ENCODE measurements at places on chromosomes 12 and 14.

- H3K36me3 ChIP-seq, result no peaks in the 10 kb centered on the region
- no peak overlapping the region for H3K27ac ChIP-seq
- no peak for DNase-seq
- no peaks in the 10 kb centered on the region for H3K4me1 ChIP-seq
Observed at GRCh38 chr12:114975640-114976310, 291.8 kb upstream of the TBX3 start.

GRCh38 chr12:119980242-119980641 is 8.8 kb upstream of the BICDL1 start:
- no peaks in the 10 kb centered on the region for H3K36me3 ChIP-seq
- H3K27ac ChIP-seq, result no peak overlapping the region
- H3K4me3 ChIP-seq, result no peak overlapping the region
- peaks cover 11% of the 10 kb centered on the region for H3K27me3 ChIP-seq
- no peak for DNase-seq
- H3K4me1 ChIP-seq, result no peaks in the 10 kb centered on the region

DNA sequence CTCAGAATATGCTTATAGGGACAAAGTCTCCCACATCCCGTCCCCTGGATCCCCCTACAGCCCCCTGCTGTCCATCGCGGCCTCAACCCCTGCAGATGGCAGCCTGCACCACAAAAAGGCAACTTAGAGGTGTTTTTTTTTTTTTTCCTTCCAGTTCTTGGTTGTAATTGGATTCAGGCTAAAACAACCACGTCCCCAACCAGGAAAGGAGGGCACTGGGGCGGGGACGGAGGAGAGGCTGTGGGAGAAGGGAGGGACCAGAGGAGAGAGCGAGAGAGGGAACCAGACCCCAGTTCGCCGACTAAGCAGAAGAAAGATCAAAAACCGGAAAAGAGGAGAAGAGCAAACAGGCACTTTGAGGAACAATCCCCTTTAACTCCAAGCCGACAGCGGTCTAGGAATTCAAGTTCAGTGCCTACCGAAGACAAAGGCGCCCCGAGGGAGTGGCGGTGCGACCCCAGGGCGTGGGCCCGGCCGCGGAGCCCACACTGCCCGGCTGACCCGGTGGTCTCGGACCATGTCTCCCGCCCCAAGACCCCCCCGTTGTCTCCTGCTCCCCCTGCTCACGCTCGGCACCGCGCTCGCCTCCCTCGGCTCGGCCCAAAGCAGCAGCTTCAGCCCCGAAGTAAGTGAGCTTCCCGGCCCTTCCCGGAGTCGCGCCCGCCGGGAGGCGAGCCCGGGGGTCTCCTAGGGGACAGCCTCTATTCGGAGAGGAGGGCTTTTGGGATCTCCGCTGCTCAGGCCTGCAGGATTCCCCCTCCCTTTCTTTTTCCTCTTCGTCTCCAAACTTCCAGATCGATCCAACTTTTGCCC is at the start of gene MMP14:
MMP14 (plus strand) TSS at position 285 of the 813 bp plus-strand sequence; CDS start at position 518, 233 bp downstream.
- H3K36me3 ChIP-seq, result peaks cover 32% of the 10 kb centered on the region
- peak; percentile 96 for DNase-seq
- no peaks in the 10 kb centered on the region for H3K27me3 ChIP-seq
- peak within 1 kb of the TSS; percentile 97 for H3K27ac ChIP-seq
- peak within 1 kb of the TSS; percentile 84 for H3K4me3 ChIP-seq

DNA sequence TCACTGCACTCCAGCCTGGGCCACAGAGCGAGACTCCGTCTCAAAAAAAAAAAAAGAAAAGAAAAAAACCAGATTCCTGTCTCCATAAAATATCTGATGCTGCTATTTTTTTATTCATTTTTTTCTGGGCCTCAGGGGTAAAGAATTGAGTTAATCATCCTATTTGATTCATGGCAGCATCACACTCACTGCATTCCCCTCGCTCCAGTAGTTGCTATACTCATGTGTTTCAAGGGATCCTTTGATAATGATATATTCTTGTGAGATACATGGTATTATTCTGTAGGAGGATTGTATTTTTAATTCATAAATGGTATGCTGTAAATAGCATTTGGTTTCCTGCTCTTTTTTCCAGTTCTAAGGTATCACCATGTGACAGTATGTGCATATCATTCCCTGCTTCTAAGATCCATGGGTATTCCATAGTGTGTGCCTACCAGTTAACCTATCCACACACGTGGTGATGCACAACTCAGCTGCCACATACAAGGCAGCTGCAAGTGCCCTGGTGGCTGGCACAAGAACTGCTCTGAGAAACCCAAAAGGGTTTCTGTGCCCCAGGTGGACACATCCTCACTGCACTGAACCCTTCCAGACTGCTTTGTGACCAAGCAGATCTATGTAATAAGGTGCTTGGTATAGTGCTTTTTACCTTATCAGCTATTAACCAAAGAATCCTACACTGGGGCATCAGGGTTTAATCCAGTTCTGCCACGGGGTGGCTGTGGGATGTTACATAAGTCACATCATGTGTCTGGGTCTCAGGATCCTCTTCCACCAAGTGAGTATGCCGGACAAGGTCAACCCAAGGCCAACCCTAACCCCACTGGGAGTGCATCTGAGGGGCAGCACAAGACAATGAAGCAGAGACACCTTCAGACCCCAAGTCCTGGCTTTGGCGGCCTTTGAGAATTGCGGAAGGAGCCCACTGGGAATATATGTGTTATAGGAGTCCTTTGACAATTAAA is 74.6 kb downstream of the ZFP36L1 start:
- H3K27ac ChIP-seq, result no peak overlapping the region
- H3K4me3 ChIP-seq, result no peak overlapping the region
- H3K36me3 ChIP-seq, result no peaks in the 10 kb centered on the region
- H3K27me3 ChIP-seq, result no peaks in the 10 kb centered on the region
- DNase-seq, result no peak

GRCh38 chr14:71230897-71231296 is 323.6 kb downstream of the PCNX1 start:
- no peaks in the 10 kb centered on the region for H3K4me1 ChIP-seq
- H3K36me3 ChIP-seq, result no peaks in the 10 kb centered on the region
- no peak overlapping the region for H3K27ac ChIP-seq
- no peak overlapping the region for H3K4me3 ChIP-seq
- no peak for DNase-seq

GRCh38 chr12:128918481-128919260 is 65.4 kb downstream of the GLT1D1 start:
- H3K4me3 ChIP-seq, result no peak overlapping the region
- H3K36me3 ChIP-seq, result no peaks in the 10 kb centered on the region
- H3K27me3 ChIP-seq, result peaks cover 7% of the 10 kb centered on the region
- no peak overlapping the region for H3K27ac ChIP-seq
- no peaks in the 10 kb centered on the region for H3K4me1 ChIP-seq

GRCh38 chr12:52041695-52042123 is 9.5 kb upstream of the NR4A1 start:
- no peak for DNase-seq
- no peak overlapping the region for H3K4me3 ChIP-seq
- H3K27me3 ChIP-seq, result no peaks in the 10 kb centered on the region
- peaks cover 22% of the 10 kb centered on the region for H3K36me3 ChIP-seq
- H3K27ac ChIP-seq, result peak overlapping the region; percentile 100

DNA sequence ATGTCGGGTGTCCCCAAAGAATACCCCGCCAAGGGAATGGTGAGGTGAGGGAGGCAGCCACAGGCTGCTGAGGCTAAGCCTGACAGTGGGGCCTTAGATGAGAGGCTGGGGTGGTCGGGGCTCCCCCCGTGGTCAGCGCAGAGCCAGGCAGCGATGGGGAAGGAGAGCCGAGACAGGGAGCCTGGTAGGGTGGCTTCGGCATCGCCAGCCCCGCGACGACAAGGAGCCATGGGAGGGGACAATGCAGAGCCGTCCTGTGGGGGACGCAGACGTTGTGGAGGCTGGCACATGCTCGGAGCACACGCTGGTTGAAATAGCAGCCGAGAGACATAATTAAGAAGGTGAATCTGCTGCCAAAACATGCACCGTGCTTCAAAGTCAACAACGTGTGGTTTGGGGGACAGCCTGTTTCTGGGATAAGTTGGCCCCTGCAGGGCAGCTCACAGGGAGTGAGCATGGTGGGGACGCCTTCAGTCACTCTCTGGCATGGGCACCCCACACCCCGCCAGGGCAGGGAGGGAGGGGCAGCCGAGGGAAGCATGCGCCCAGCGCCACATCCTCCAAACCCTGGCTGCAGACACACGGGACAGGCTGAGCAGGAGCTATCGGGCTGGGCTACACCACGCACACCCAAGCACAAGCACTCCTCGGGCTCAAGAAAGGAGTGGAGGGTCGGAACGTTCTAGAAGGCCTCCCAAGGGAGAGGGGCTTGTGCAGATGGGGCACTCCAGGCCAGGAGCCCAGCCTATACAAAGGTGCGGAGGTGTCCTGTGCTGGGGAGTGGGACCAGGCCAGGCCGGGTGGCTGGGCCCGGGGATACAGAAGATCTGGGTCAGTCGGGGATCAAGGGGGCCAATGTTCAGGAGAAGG is 66.6 kb upstream of the C14orf180 start:
- no peak overlapping the region for H3K27ac ChIP-seq
- H3K36me3 ChIP-seq, result no peaks in the 10 kb centered on the region
- peak; percentile 82 for DNase-seq
- H3K27me3 ChIP-seq, result peaks cover 41% of the 10 kb centered on the region
